Fibroblast of gingiva (primary cell): ENCODE measurements at places on chromosomes 3 and 15.

DNA sequence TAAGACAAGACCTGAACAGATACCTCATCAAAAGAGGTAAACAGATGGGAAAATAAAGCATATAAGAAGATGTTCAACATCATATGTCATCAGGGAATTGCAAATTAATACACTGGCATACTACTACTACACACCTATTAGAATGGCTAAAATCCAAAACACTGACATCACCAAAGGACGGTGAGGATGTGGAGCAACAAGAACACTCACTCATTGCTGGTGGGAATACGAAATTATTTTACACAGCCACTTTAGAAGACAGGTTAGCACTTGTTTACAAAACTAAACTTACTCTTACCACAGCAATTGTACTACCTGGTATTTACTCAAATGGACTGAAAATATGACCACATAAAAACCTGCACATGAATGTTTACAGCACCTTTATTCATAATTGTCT is 119.6 kb downstream of the GSK3B start:
- no peak for DNase-seq

- peak; percentile 43 for DNase-seq
Observed at GRCh38 chr15:58952751-58953150, 19.3 kb upstream of the SLTM start.

GRCh38 chr3:122313281-122313680 is 11.8 kb upstream of the CSTA start:
- DNase-seq = peak; percentile 34

DNA sequence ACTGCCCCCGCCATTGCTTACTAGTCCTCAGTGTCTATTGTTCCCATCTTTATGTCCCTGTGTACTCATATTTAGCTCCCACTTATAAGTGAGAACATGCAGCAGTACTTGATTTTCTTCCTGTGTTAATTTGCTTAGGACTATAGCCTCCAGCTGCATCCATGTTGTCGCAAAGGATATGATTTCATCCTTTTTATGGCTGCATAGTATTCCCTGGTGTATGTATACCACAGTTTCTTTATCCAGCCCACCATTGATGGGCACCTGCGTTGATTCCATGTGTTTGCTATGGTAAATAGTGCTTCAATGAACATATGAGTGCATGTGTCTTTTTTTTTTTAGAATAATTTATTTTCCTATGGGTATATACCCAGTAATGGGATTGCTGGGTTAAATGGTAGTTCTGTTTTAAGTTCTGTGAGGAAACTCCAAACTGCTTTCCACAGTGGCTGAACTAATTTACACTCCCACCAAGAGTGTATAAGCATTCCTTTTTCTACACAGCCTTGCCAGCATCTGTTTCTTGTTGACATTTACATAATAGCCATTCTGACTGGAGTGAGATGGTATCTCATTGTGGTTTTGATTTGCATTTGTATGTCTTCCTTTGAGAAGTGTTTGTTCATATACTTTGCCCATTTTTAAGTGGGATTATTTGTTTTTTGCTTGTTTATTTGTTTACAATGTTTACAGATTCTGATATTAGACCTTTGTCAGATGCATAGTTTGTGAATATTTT is 53.7 kb downstream of the GALK2 start:
- DNase-seq = peak; percentile 66

GRCh38 chr15:89282631-89283030 is 38.9 kb downstream of the FANCI start:
- DNase-seq = no peak

- no peak for DNase-seq
Observed at GRCh38 chr3:65593780-65594752, 444.7 kb downstream of the MAGI1 start.

- no peak for DNase-seq
Observed at GRCh38 chr15:98433856-98434255, 214.5 kb upstream of the IGF1R start.

DNA sequence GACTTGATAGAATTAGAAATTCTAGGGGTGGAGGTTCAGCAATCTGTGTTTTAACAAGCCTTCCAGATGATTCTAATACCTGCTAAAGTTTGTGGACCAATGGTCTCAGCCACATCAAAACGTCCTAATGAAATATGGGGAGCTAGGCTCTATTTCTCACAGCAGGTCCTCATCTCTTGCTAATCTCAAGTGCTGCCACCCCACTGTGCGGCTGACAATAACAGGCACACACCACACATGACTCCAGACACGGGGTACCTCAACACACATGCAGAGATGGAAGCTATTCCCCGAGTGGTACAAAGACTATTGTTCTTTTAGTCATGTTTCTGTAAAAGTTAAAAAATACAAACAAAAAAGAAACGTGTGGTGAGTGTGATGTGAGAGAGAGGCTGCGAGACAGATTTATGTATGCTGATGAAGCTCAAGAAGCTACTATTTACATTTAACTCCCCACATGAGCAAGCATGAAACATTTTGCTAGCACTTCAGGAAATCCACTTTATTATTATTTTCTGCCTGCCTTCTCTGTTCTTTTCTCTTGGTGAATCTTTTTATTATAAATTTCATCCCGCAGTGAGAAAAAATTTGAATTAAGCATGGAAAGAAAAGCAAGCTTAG is 405.6 kb downstream of the MAGI1 start:
- DNase-seq = no peak
